Activated T-cell treated with anti-CD3 and anti-CD28 coated beads for 1 hour (primary cell): ENCODE measurements at places on chromosomes 6 and 20.

DNA sequence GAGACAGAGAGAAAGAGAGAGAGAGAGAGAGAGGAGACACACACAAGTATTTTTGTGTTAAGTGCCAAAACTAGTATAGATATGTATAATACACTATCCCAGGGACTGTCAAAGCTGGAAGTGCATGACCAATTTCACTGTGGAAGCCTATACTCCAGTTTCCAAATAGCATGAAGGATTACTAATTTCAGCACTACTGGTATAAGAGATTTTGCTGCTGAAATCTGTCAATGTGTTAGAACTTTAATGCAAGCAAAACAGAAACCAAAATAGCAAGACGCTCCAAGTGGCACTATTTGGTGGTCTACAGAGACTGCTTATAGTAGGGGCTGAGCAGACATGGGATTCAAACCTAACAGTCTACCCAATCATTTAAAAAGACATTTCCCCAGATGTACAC, 284.8 kb downstream of the BTBD9 start:
- DNase-seq = no peak

GRCh38 chr20:4713401-4713800, 8.3 kb upstream of the PRND start:
- DNase-seq = no peak

GRCh38 chr6:170475118-170475517, 78.0 kb downstream of the PSMB1 start:
- no peak for DNase-seq

GRCh38 chr6:158439255-158439654, 120.6 kb upstream of the TMEM181 start:
- no peak for DNase-seq

DNA sequence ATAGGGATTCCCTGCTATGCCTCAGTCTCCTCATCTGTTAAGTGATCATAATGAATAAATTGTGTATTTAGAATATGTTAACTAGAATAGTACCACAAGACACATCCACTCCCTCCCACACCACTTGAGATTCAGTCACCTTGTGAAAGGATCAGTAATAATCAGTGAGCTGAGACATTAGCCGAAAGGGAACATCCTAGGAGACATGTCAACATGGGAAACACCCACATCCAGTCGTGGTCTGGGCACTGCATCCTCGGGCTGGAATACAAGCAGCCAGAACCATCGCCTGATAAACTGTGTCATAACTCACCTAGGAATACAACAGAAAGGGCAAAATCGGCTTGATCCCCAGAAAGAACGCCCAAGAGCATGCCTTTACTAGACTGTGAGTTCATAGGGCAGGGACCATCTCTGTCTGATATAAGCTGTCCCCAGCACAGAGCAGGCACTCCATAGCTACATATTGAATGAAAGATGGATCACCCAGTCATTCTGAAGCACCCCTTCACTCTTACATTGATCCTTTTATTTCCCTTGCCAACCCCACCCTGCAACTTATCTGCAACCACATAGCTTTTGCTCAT, 23.9 kb downstream of the RIPOR2 start:
- no peak for DNase-seq

GRCh38 chr20:22995923-22996322, 39.2 kb upstream of the SSTR4 start:
- no peak for DNase-seq

- DNase-seq = no peak
Measured at GRCh38 chr6:85670573-85670972, 27.9 kb upstream of the SYNCRIP start.
